Ecto neural progenitor cell (in vitro differentiated cells): ENCODE measurements at places on chromosomes 7 and 10.

- DNase-seq = no peak
Measured at GRCh38 chr7:141915565-141915964, 634 bp upstream of the OR9A4 start.

DNA sequence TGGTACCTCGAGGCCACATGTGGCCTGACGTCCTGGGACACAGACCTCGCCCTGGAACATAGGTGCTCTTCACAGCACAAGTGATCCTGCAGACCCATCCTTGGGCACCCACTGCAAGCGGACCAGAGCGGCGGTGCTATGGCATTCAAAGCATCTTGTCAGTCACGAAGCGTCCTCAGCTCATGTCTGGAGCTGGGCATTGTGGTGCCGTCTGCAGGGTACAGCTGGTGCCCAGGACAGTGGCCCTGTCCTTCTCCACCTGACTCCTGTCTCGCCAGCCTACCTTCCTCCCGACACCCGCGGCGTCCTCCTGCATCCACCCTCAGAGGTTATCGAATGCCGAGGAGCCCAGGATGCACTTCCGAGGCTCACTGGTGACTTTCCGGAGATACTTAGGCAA lies 26.5 kb downstream of the ADGRA1 start:
- DNase-seq = no peak

- no peak for DNase-seq
Measured at GRCh38 chr10:13632440-13632839, 45.7 kb downstream of the PRPF18 start.

DNA sequence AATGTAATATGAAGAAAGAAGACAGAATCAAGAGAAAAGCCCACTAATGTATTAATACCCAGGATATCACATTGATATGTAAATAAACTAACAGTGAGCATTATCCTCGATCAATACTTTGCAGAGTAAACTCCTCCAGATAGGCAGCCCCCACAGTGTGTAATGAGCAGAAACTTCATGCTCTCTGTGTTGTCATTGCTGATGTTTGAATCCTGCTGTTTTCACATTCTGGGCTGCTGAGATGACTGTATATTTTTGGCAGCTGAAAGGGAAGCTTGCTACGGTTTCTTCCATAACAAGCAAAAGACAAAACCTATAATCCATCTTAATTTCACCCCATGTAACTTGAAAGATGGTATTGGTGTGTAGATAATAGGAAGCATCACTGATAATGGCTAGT lies 15.3 kb upstream of the THSD7A start:
- DNase-seq = no peak

GRCh38 chr10:123972481-123973401 lies 81.1 kb upstream of the CPXM2 start:
- DNase-seq = peak; percentile 73

DNA sequence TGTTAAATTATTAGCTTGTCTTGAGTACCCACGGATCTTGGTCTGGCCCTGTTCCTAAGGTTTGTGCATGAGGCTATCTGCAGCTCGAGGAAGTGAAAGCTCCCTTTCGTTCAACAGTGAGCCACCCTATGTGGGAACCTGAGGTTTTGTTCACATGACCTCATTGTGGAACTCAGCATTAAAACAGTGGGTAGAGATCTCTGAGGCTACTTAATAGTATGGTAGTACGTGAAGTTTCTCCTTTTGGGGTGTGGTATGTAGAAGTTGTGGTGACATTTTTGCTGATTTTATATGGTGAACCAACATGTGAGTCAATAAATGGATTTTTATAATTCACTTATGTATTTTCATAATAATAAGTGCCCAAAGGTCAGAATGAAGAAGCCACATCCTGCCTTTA lies 252.7 kb upstream of the FERD3L start:
- no peak for DNase-seq

DNA sequence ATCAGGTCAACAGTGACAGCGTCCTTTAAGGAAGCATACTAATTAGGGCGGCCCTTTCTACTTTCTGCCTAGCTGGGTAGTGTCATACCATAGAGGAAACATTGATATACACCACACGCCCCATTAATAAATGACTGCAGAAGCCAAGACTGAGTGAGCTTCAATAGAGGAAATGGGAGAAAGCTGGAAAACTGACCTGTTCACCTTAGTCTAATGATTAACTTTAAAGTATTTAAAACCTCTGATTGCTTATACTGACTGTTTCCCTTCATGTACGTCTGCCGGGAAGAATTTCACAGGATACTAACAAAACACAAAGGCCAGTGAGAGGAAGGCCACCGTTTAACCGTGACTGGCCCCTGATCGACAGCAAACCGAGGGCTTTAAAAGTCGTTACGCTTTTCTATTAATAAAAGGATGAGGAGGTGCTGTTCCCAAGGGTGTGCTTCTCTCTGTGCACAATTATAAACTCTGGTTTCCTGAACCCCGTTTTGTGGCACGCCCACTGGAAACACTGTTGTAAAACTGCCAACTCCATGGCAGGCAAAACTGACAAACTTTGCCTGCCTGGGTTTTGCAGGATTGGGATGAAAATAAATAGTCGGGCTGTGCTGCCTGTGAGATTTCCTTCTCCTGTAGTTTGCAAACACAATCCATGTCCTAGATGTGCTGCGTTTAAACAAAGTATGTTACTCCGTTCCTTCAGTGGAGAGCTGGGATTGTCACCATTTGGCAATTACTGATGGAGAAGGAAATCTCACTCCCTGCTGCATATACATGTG lies 137.6 kb downstream of the NRP1 start:
- DNase-seq = no peak
